ENCODE measurements at places on chromosomes 16 and 17.

DNA sequence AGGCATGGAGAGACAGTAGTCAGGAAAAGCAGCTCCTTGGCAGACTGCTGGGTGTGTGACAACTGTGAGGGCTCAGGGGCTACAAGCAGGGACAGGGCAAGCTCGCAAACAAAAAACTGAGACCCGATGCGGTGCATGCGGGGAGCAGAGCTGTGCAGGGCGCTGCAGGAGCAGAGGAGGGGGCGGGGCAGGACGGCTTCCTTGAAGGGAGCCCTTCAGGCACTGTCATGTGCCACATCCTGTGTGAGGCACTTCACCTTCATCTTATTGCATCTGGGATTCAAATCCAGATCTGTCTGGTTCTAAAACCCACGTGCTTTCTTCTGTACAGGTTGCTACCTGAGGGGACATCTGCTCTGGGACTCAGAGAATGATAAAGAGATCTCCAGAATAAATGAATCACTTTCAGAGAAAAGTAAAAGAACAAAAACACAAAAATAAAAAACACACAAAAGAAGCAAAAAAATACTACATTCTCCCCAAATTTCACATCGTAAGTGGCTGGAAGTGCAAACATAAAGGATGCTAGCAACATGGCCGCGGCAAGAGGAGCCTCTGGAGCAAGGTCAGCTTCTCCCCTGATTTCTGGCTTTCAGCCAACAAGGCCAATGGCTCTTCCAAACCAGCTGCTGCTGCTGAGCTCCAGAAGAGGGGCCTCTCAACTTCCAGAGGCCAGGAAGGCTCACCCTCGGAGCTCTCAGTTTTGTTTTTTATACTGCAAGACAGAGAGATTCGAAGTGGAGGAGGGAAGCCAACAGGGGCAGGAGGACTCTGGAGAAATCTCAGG is 14.2 kb downstream of the LYRM9 start:
- no peak for DNase-seq

DNA sequence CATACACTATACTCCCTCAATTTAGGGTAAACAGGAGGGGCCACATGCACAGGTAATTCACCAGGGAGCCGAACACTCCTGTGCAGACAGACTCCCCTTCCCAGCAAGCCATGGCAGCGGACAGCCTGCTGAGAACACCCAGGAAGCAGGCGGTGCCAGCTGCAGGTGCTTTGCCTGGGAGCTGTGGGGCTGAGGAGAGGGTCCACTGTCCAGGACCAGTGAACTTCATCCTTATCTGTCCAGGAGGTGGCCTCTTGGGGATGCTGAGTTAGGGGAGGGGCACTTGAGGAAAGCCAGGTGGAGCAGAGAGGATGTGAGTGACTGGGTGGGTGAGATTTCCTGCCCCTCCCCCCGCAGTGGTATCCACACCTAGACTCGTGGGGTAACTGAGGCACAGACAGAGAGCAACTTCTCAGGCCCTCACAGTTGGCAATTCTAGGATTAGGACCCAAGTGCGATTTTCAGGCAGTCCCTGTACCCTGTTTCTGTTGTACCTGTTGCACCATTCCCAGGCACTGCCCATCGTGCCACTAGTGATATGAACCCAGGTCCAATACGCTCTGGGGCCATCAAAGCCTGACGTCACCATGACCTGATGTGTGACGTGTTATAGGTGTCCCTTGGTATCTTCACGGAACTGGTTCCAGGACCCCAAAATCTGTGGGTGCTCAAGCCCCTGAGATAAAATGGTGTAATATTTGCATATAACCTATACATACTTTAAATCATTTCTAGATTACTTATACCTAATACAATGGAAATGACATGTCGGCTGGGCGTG is 1.2 kb downstream of the GRN start:
- no peak for DNase-seq

DNA sequence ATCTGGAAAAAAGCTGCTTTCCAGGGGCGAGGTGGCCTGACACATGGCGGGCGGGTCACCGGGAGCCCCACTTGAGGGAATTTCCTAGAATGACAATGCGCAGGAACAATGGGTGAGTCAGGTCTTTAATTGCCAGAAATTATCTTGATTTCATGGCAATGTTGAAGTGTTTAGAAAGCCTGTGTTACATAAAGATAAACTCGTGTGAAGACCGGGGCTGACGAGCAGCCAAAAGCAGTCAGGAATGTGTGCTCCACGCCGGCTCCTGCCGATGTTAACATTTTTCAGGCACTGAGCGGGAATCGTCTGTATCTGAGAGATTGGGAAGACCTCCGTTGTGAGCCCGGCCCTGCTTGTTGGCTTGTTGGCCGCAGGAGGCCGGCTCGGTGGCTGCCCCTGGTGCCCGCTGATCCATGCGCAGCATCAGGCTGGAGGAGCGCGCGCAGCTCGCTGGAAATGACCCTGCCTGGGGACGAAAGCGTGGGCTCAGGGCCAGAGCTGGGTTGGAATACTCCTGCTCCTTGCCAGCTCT is 353.1 kb downstream of the FOXL1 start:
- peak; percentile 36 for DNase-seq

DNA sequence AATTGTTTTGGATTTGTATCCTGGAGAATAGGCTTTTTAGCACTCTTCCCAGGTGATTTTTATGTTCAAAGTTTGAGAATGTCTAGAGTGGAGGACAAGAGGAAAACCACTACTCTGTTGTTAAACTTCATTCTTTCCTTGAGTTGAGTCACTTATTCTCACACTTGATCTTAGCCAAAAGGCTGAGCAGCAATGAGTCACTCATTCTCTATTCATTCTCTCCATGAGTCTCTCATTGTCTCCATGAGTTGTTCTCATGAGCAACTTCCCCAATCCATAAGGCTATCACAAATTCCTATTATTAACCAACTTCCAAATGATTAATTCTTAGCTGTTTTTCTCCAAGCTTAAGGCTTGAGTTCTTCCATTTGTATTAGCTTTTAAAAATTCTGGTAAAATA is 1393.3 kb downstream of the CDH8 start:
- no peak for DNase-seq

GRCh38 chr17:42872251-42872965 is 21.4 kb downstream of the AOC3 start:
- peak; percentile 47 for DNase-seq

DNA sequence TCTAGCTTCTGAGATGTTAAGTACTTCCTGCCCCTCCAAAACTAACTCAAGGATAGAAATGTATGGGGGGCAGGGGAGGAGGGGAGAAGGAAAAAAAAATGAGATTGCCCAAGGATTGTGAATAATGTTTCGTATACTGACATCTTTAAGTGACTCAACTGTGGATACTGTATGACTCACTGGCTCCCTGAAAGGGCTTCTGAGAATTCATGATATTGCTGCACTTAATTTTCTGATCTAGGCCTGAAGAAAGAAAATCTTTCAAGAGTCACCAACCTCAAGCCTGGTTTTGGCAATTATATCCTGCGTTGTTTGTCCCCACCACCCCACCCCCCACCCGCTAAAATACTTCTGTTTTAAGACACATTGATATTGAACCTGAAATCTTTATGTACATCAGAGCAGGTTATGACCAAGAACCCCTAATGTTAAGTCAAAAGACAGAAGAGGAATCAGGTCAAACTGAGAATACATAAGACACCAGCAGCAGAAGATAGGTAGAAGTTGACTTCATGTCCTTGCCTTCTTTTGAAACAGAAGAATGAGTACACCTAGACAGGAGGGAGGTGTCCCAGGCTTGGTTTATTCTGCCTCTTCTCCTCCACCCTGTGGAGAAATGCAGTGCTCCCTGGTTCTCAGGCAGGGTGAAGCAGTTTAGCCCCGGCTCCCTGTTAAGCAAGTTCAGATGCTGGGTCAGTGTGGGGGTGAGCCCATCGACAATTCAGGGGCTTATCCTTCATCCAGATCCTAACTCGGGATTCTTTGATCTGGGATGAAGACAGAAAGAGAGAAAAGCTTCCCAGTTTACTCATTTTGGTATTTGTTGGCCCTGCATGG is 3.3 kb upstream of the FBXL20 start:
- peak; percentile 45 for DNase-seq

GRCh38 chr17:81229666-81229920 is 6.8 kb upstream of the CEP131 start:
- no peak for DNase-seq

DNA sequence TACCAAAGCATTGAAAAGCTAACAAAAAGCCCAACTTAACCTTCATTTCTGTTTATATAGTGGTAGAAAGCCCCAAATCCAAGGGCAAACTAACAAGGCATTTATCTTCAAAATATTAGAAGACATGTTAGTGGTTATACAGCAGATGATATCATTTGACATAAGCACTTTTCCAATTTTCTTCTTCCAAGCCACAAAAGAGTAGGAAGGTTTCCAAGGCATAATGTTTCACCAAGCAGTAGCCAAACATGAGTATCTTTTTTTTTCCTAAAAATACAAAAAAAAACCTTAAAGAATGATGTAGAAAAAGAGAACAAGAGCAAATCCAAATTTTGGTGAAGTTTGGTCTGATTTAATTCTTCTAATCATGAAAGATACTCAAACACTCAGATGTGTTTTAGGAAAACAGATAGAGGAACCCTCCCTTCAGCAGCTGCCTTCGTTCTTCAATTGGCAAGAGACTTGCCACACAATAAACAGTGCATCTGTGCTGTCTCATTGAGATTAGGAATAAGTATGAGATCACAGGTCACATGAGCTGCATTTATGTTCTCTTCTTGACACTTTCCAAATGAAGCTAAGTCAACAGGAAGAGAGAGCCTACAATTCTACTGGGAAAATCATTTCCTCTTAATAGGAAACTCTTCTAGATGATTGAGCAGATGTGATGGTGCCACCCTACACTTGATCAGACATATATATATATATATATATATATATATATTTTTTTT is 106.7 kb downstream of the TTC19 start:
- no peak for DNase-seq

DNA sequence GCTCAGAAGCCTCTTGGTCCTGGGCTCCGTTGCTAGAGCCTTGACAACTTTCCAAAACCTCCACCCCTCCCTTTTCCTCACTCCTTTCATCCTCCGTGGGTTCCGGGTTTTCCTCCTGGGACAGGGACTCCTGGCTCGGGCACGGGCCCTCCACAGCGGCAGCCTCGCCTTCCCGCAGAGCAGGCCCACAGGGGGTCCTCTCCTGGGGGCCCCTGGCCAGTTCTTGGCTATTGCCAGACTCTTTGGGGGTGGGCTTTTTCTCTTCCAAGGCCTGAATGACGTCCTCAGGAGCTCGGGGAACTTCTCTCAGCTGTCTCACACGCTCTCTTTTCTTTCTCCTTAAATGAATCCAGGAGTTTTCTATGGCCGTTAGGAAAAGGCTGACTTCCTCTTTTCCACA is 19.3 kb upstream of the MNT start:
- no peak for DNase-seq

DNA sequence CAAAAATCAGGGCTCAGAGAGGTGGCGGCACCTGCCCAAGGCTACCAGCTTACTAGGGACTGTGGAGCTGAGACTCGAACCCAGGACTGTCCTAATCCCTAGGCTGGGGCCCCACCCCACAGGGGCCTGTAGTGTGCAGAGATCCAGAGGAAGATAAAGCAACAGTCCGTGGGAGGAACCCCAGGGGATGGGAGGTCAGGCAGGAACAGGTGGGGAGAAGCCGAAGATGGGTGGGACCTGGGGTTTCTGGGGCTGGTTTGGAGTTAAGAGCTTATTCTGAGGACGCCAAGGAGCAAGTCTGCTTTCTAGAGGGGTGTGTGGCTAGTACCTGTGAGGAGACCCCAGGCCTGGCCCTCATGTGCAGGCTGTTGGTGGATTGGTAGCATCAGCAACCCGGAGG is 14.9 kb downstream of the C16orf74 start:
- no peak for DNase-seq

GRCh38 chr17:42541041-42541833 is 5.2 kb downstream of the NAGLU start:
- DNase-seq = no peak

DNA sequence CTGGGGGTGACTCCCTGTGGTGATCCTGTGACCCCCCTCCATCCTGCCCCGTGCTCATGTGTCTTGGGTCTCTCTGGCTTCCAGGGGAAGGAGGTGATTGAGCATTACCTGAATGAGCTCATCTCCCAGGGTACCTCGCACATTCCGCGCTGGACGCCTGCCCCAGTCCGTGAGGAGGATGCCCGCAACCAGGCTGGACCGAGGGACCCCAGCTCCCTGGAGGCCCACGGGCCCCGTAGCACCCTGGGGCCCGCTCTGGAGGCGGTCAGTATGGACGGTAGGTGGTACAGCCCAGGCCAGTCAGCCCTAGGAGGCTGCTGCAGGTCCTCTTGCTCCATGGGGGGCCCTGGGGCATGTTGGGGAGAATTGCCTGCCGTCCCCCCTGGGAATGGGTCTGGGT is 33.6 kb downstream of the SEC14L5 start:
- DNase-seq = no peak

DNA sequence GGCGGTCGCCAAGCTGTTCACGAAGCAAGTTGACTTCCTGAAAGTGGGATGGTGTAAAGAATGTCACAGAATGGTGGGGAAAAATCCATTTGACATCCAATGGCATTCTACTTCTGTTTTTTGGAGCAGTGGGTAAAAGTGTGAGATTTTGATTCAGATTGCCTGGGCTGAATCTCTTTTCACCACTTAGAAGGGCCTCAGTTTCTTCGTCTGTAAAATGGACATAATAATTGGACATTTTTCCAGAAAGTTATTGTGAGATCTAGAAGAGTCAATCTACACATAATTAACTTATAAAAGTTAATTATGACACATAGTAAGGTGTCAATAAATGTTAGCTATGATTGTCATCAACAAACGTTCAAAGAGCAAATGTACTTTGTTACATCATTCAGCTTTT is 3.0 kb downstream of the KRT40 start:
- no peak for DNase-seq

DNA sequence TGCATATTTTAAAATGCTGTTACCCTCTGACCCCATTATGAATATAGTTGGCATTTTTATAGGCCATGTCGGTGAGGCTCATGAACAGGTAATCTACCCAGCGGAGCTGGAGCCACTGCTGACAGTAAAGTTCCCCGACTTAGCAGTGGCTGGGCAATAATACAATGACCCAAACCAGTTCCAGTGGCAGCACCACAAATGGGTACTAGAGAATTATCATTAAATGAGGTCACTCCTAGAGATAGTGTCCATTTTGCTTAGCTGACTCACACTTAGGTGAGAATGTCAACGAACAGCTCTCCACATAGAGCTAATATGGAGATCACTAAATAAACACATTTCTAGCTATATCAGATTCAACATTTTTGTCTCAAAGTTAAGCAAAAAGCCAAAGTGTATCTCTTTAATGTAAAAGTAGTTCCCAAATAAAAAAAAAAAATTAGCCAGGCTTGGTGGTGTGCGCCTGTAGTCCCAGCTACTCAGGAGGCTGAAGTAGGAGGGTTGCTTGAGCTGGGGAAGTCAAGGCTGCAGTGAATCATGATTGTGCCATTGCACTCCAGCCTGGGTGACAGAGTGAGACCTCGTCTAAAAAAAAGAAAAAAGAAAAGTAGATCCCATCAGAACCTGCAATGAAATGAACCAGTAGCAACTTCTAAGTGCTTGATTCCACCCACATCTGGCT is 7.4 kb downstream of the MYO1D start:
- DNase-seq = peak; percentile 11

- DNase-seq = no peak
Observed at GRCh38 chr17:1916316-1916715, 86.5 kb downstream of the RPA1 start.

DNA sequence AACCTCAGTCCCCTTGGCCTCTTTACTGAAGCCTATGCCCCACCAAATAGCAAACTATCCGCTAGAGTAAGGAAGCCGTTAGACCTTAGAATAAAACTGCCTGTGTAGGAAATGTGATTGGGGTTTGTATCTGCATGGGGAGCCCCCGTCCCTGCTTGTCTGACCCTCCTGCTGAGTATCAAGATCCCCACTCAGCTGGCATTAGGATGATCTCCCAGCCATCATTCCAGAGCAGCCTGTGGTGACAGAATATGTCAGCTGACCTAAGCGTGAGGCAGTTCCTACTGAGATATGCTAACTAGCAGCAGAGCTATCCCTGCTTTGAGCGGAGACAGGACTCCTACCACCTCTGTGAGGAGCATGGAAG is 645 bp upstream of the GFOD2 start:
- DNase-seq = peak; percentile 27
